ENCODE measurements at places on chromosomes 13 and 19. TPM values are rescaled to one million over a fixed set of nuclear protein-coding genes. Genes with fewer than 3 reads are reported as not detected.

DNA sequence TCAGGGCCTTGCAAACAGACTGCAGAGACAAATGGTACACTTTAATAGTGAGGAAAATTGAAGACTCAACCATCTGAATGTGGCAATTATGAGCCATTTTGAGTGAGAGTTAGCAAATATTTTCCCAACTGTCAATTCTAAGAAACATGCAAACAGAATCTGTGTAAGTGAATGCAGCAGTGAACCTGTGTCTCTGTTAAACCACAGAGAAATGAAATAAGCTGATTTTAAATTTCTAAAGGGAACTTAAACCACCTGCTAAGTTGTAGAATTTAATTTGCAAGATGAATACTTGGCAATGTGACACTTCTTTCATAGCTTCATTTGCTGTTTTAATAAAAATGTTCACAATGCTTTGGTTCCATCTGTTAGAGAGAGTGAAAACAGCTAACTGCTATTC lies 42.0 kb upstream of the TDRD3 start:
- DNase-seq = no peak

DNA sequence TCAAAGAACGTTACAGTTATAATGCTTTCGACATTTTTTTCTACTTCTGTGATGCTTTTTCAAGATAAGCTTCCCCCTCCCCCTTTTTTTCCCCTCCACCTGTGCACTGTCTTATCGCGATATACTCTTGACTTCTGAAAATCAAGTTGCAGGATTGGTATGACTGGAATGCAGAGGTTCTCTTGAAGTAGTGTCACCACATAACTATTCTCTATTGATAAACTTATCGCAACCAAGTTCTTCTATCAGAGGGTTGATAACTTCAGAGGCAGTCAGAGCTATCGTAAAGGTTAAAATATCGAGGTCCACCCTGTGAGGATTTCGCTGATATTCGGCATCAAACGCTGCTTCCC lies 820 bp downstream of the EID2 start:
- no peak for DNase-seq

GRCh38 chr19:45442778-45443461 lies 19.2 kb upstream of the ERCC1 start:
- peak; percentile 61 for DNase-seq

PSG2 gene
- total RNA-seq = not detected

EFNB2 gene
- 92.6 TPM for total RNA-seq
